ENCODE measurements at places on chromosomes 3 and 15. TPM values are rescaled to one million over a fixed set of nuclear protein-coding genes. Genes with fewer than 3 reads are reported as not detected.

DNA sequence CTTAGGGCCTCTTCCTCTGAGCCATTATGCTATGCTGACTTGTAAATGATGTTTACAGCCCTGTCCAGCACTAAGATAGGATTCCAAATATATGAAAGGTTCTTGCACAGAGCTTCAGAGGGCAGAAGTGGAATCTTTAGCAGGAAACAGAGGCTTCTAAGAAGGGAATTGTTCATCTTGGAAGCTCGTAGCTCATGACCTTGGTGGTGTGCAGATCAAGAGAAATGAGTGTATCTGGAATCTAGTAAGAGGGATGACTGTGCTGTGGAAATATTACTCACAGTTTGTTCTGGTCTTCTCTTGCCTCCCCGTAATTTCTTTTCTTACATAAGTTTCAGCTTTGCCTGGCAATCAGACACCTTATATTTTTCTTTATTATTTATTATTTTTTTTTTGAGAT is 175.8 kb downstream of the SPATA16 start:
- no peak overlapping the region for H3K4me3 ChIP-seq
- no peak for DNase-seq
- H3K27ac ChIP-seq: no peak overlapping the region

The CACNA2D3 gene
- total RNA-seq: 3.2 TPM

GRCh38 chr3:51874411-51874810 is 990 bp downstream of the IQCF5 start:
- DNase-seq: no peak
- no peaks in the 10 kb centered on the region for H3K4me1 ChIP-seq
- H3K27ac ChIP-seq: no peak overlapping the region
- no peak overlapping the region for H3K4me3 ChIP-seq
- no peaks in the 10 kb centered on the region for H3K27me3 ChIP-seq

DNA sequence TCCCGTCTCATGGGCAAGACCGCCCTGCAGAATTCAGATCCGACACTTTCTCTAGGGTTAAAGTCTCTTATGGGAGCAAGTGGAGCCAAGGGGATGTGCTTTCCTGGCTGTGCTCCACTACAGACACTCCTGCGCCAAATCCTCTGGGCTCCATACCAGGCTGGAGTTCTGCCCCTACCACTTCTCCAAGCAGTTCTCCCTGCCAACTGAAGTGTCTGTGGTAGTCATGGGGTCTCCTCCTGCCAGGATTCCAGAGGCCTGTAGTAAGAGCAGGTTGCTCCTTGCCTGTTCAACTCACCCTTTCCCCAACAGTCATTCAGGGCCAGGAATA is 403.2 kb downstream of the GRM7 start:
- no peak for DNase-seq
- H3K4me1 ChIP-seq: no peaks in the 10 kb centered on the region
- no peak overlapping the region for H3K27ac ChIP-seq
- no peaks in the 10 kb centered on the region for H3K27me3 ChIP-seq

The CRABP1 gene
- total RNA-seq: 93.0 TPM

The POLR2H gene
- total RNA-seq: 122 TPM

All from H9 (cell line).